ENCODE measurements at places on chromosomes 7 and 10. TPM values are rescaled to one million over a fixed set of nuclear protein-coding genes. Genes with fewer than 3 reads are reported as not detected.

Gene TAS2R41
- total RNA-seq = not detected

Gene TRPV5
- not detected for total RNA-seq

Gene UTF1
- total RNA-seq = not detected

Gene PDK4
- total RNA-seq = 10.3 TPM

Gene PHTF2
- 15.7 TPM for total RNA-seq

Gene SCRN1
- 59.4 TPM for total RNA-seq

Gene FZD1
- total RNA-seq = 2.1 TPM

Gene ZPBP
- total RNA-seq = not detected

Gene RAB19
- not detected for total RNA-seq

Gene SLC13A4
- total RNA-seq = not detected

Gene NEURL1
- total RNA-seq = 0.38 TPM
